Activated CD4-positive, alpha-beta T cell treated with anti-CD3 and anti-CD28 coated beads for 1 hour (primary cell): ENCODE measurements at places on chromosomes 7 and 10.

DNA sequence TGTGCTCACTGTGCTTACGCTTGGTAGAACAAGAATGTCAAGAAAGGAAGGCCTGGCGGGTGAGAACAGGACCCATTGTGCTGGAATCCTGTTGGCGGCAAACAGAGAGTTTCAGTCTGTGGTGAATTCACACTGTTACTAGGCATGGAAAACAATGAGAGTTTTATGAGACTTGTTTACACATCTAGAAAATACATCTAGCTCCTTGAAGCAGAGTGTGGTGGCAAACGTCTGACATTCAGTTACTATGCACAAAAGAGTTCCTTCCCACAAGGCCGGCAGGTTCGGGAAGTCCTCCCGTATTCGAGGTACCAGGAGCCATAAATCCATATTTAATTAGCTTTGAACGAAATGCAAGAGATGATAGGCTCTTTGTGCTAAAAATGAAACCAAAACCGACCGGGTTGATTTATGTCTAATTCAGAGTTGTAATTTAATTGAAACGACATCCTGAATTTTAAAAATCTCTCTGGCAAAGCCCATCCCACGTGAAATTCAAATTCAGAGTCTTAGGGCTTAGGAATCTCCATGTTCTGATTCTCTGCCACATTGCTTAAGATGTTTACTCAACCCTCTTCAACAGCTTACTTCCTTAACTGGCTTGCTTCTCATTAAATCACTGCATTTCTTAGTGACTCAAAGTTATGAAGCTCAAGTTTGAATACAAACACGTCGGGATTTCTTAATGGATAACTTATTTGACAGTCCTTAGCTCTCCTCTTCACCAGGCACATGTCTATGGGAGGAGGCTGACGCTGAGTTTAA lies 299.9 kb upstream of the PITRM1 start:
- no peak for DNase-seq

- DNase-seq, result no peak
Observed at GRCh38 chr7:105426606-105427146, 38.0 kb upstream of the SRPK2 start.

DNA sequence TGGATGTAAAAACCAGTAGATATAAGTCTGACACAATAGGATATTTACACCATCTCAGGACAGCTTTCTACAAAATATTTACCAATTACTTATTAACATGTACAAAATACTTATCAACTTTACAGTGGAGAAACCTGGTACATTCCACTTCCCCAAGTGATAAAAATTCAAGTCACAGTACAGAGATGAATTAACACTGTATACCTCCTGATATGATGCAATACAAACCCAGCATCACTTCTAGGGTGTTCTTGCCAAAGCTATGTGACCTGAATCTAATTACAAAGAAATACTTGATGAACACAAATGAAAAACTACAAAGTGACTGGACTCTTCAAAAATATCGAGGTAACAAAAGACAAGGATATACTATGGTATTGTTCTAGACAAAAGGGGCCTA lies 156.4 kb upstream of the FGFR2 start:
- no peak for DNase-seq

GRCh38 chr10:73359492-73359891 lies 828 bp upstream of the CFAP70 start:
- DNase-seq, result no peak

GRCh38 chr10:69874449-69874848 lies 72.7 kb downstream of the COL13A1 start:
- DNase-seq, result no peak

DNA sequence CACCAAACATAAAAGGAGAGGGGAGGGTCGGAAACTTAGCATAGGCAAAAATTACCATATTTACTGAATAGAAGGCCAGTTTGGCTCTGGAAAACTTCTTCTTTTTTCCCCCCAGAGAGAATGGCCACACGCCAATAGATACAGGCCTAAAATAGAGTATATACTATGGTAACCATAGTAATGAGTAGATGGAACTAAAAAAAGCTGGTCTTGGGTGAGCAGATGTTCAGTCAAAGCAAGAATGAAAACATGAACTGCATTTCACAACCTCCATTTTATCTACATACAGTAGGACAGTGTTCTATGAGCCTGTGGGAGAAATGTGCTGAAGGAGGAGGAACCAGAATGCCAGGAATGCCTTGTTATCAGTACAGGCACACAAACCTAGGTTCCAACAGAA lies 141.7 kb upstream of the SEMA3A start:
- DNase-seq, result no peak

GRCh38 chr7:20491284-20491683 lies 124.2 kb upstream of the ABCB5 start:
- no peak for DNase-seq

- no peak for DNase-seq
Observed at GRCh38 chr10:90326498-90327267, 531.2 kb downstream of the HTR7 start.

DNA sequence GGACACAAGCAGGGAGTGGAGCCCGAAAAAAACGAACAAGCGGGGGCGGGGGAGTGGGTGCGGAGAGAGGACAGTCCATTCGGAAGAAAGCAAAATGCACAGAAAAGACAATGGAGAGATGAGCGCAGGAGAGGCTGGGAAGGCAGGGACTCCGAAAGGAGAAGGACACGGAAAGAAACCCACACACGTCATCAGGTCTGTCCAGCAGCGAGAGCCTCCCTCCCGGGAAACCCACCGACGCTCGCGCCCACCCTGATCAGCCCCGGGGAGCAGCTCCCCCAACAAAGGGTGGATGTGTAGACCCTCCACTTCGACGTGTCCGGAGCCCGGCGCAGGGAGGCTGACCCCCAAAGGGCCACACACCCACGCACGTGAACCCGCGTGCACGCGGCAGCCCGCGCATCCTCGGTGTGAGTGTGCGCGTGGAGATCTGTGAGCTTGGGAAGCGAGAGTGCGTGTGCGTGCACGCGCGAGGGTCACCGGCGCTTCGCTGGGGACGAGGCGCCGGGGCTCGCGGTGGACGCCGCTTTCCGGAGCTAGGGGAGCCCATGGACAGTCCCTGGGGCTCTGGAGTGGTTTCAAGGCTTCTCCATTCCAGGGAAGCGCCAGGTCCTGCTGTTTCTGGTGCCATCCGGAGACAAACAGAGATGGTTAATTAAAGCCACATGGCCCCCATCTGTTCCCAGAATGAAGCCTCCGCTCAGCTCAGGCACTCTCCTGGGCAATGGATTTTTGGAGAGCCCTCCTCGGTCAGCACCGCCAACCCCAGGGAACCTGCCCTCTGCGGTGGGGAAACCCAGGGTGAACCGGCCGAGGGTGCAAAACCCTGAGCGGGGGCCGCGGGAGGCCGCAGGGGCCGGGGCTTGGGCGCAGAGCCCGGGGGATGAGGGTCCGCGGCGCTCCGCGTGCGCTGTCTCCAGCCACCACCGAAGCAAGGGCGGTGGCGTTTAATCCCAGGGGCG lies 916 bp downstream of the LAMB1 start:
- no peak for DNase-seq

GRCh38 chr10:132329565-132330485 lies 2.2 kb upstream of the LRRC27 start:
- DNase-seq, result no peak

DNA sequence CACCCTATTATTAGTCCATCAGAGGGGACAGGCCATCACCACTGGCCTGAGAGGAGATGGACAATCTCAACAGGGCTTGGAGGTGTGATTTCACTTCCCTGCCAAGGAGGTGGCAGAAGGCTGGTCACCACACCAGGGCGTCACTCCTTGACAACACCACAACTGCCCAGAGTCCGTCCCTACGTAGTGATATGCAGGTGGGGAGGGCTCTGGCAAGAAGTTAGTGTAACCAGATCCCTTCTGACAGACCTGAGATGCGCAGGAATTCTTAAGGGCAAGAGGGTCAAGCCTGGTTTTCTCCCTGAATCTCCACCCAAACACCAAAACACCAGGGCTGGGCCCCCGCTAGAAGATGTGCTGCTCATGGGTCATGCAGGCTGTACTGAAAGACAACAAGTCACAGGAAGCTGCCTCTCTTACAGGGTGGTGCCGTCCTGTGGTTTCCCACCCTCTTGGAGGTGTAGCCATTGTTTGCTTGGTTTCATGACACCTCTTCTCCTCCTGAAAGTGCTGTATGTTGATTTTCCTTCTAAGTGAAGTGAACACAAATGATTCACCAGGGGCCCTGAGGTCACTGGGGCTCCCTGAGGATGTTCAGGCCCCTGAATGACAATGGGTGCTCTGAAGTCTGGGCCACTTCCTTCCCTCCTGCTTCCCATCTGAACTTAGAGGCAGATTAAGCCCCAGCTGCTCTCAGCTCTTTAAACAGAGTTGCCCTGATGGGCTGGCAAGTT lies 27.1 kb downstream of the ATXN7L1 start:
- peak; percentile 33 for DNase-seq

DNA sequence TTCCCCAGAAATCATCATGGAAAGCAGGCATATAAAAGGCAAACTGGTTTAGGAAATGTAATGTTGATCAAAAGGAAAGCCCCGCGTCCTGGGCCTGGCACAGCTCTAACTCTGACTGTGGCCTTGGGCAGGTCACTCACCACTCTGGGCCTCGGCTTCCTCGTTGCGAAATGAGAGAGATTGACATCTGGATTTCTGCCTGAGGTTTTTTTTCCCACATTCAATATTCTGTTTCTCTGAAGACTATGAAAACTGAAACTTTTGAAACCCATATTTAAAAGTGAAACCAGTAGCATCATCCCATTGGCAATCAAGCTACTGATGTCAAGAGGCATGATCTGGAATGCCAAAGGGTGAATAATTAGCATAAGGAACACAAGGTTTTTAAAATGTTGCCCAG lies 369.7 kb upstream of the NPVF start:
- DNase-seq, result no peak

DNA sequence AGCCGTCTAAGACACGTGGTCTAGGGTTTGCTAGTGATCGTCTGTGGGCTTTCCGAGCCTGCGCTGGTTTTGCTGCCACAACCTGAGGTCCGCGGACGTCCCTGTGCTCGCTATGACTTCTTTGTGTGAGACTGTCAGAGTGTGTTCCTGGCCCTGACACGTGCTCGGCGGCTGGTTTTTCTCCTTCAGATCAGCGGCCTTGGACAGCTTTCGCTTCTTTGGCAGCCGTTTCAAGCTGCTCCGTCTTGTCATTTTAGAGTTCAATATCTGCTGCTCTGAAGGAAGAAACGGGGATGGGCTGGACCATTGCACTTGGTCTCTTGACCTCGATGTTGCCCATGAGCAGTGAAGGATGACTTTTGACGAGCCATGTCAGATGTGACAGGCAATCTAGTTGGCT lies 147.3 kb downstream of the MGMT start:
- no peak for DNase-seq

DNA sequence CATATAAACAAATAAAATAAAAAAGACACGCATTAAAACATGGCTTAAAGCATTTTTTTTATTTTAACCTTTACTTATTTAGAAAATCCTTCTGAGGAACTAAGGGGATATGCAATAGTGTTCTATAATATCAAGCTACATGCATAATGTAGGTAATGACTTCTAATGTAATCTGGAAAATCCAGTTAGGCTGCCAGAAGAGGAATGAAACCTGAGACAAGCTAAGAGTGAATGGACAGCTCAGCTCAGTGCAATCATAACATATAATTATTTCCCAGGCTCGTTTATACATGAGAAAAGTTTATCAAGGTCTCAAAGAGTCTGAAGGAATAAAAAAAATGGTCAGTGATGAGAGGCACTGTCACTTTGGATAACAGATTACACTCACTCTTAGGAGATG lies 649.0 kb upstream of the PCDH15 start:
- no peak for DNase-seq

DNA sequence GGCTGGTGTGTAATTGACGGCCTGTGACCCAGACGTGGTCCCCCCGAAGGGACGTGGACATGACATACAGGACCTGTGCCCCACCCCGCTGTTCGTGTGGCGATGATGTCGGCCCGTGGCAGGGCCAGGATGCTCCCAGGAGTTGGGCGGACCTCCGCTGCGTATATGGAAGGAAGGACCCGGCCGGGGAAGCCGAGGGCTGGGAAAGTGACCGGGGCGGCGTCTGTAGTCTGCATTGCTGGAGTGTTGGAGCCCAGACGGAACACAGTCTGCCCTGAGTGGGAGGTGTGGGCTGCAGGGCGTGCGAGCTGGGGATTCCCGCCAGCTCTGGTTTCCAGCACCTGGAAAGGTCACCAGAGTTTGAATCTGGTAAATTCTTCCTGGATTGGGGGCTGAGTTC lies 45.0 kb upstream of the FOXL3 start:
- no peak for DNase-seq

- DNase-seq, result no peak
Observed at GRCh38 chr10:78459639-78460037, 426.0 kb downstream of the RPS24 start.

- DNase-seq, result no peak
Observed at GRCh38 chr10:90872648-90873020, 860 bp downstream of the RPP30 start.

DNA sequence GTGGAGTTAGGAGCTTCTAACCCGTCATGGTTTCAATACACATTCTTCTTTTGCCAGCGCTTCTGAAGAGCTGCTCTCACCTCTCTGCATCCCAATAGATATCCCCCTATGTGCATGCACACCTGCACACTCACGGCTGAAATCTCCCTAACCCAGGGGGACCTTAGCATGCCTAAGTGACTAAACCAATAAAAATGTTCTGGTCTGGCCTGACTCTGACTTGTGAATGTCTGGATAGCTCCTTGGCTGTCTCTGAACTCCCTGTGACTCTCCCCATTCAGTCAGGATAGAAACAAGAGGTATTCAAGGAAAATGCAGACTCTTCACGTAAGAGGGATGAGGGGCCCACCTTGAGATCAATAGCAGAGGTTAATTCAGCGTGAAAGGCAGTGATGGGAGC lies 22.4 kb downstream of the PRSS2 start:
- no peak for DNase-seq

GRCh38 chr10:91410638-91411371 lies 661 bp downstream of the HECTD2 start:
- DNase-seq, result no peak

GRCh38 chr10:61786728-61787127 lies 114.8 kb upstream of the ARID5B start:
- no peak for DNase-seq

- DNase-seq, result no peak
Observed at GRCh38 chr10:77285529-77286182, 352.0 kb downstream of the KCNMA1 start.

GRCh38 chr7:141275350-141275749 lies 201.5 kb downstream of the TMEM178B start:
- no peak for DNase-seq

GRCh38 chr7:46613551-46613950 lies 692.5 kb upstream of the IGFBP3 start:
- no peak for DNase-seq

- no peak for DNase-seq
Observed at GRCh38 chr10:122168598-122169394, 102.3 kb upstream of the BTBD16 start.
